Neuronal stem cell (in vitro differentiated cells): ENCODE measurements at places on chromosomes 6 and 20.

DNA sequence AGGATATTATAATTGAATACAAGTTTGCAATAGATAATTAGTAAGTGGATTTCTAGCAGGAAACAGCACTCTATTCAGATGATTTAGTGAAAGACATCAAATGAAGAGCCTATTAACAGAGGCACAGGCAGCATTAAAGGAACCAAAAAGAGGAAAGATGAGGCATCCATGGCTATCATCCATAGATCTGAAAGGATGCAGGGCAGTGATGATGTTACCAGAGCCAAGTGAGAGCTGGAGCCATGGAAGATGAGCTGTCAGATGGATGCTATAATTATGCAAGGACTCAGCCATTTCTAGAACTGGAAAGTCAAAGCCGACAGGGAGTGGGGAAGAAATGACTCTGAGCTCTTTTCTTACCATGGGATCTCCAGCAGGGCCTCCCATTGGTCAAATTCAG lies 66.8 kb upstream of the ANKEF1 start:
- H3K36me3 ChIP-seq = no peaks in the 10 kb centered on the region
- peaks cover 2% of the 10 kb centered on the region for H3K4me1 ChIP-seq
- H3K27me3 ChIP-seq = no peaks in the 10 kb centered on the region
- DNase-seq = no peak

GRCh38 chr6:126427713-126428112 lies 87.8 kb downstream of the CENPW start:
- no peak for DNase-seq
- H3K4me1 ChIP-seq = no peaks in the 10 kb centered on the region
- H3K4me3 ChIP-seq = no peak overlapping the region
- H3K27ac ChIP-seq = no peak overlapping the region
- no peaks in the 10 kb centered on the region for H3K36me3 ChIP-seq

- peaks cover 1% of the 10 kb centered on the region for H3K4me1 ChIP-seq
- H3K27me3 ChIP-seq = peaks cover 46% of the 10 kb centered on the region
- H3K36me3 ChIP-seq = no peaks in the 10 kb centered on the region
- no peak overlapping the region for H3K27ac ChIP-seq
- H3K4me3 ChIP-seq = no peak overlapping the region
Observed at GRCh38 chr6:28742668-28743270, 181.0 kb downstream of the TRIM27 start.

- no peak for DNase-seq
- no peak overlapping the region for H3K4me3 ChIP-seq
- no peaks in the 10 kb centered on the region for H3K36me3 ChIP-seq
- no peak overlapping the region for H3K27ac ChIP-seq
Observed at GRCh38 chr6:89037141-89037900, 43.2 kb upstream of the PNRC1 start.

- H3K27ac ChIP-seq = no peak overlapping the region
- no peaks in the 10 kb centered on the region for H3K27me3 ChIP-seq
- H3K36me3 ChIP-seq = peaks cover 59% of the 10 kb centered on the region
- DNase-seq = no peak
- no peak overlapping the region for H3K4me3 ChIP-seq
Observed at GRCh38 chr6:31780507-31781243, 3.5 kb upstream of the VWA7 start.

- DNase-seq = no peak
- H3K36me3 ChIP-seq = no peaks in the 10 kb centered on the region
- H3K4me3 ChIP-seq = no peak overlapping the region
Observed at GRCh38 chr6:143598466-143599080, 79.2 kb upstream of the PHACTR2 start.

DNA sequence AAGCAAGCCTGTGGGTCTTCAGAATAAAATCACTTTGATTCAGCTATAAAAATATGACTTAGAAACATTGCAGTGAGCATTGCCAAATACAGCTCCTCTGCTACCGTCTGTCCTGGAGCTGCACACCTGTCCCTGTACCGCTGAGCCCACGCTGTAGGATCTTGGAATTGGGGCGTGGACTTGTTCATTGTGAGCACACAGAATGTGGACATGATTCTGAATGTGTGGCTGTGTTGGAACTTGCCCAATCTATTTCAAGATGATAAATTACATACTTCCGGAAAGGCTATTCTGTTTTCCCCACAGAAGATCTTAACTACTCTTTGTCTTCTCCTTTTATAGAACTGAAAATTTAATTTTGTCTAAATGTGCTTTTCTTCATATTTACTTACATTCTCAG lies 107.3 kb downstream of the UST start:
- H3K4me1 ChIP-seq = peaks cover 3% of the 10 kb centered on the region
- DNase-seq = no peak
- no peak overlapping the region for H3K27ac ChIP-seq
- H3K27me3 ChIP-seq = no peaks in the 10 kb centered on the region
- no peak overlapping the region for H3K4me3 ChIP-seq

GRCh38 chr20:24634855-24635254 lies 165.4 kb downstream of the SYNDIG1 start:
- no peaks in the 10 kb centered on the region for H3K27me3 ChIP-seq
- H3K4me3 ChIP-seq = no peak overlapping the region
- no peak for DNase-seq

DNA sequence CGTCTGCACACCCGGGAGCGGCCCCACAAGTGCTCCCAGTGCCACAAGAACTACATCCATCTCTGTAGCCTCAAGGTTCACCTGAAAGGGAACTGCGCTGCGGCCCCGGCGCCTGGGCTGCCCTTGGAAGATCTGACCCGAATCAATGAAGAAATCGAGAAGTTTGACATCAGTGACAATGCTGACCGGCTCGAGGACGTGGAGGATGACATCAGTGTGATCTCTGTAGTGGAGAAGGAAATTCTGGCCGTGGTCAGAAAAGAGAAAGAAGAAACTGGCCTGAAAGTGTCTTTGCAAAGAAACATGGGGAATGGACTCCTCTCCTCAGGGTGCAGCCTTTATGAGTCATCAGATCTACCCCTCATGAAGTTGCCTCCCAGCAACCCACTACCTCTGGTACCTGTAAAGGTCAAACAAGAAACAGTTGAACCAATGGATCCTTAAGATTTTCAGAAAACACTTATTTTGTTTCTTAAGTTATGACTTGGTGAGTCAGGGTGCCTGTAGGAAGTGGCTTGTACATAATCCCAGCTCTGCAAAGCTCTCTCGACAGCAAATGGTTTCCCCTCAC lies 21.0 kb downstream of the PRDM1 start:
- no peak overlapping the region for H3K4me3 ChIP-seq
- no peak for DNase-seq
- no peak overlapping the region for H3K27ac ChIP-seq
- no peaks in the 10 kb centered on the region for H3K27me3 ChIP-seq
- no peaks in the 10 kb centered on the region for H3K36me3 ChIP-seq

- no peak overlapping the region for H3K4me3 ChIP-seq
- H3K36me3 ChIP-seq = peaks cover 2% of the 10 kb centered on the region
- DNase-seq = no peak
- no peaks in the 10 kb centered on the region for H3K27me3 ChIP-seq
- H3K27ac ChIP-seq = no peak overlapping the region
- no peaks in the 10 kb centered on the region for H3K4me1 ChIP-seq
Observed at GRCh38 chr20:63807654-63808053, 23.4 kb downstream of the ZBTB46 start.

- peaks cover 88% of the 10 kb centered on the region for H3K27me3 ChIP-seq
- no peak overlapping the region for H3K4me3 ChIP-seq
- DNase-seq = no peak
- H3K36me3 ChIP-seq = no peaks in the 10 kb centered on the region
- peaks cover 17% of the 10 kb centered on the region for H3K4me1 ChIP-seq
- no peak overlapping the region for H3K27ac ChIP-seq
Observed at GRCh38 chr20:9508240-9508661, 6.1 kb upstream of the LAMP5 start.

DNA sequence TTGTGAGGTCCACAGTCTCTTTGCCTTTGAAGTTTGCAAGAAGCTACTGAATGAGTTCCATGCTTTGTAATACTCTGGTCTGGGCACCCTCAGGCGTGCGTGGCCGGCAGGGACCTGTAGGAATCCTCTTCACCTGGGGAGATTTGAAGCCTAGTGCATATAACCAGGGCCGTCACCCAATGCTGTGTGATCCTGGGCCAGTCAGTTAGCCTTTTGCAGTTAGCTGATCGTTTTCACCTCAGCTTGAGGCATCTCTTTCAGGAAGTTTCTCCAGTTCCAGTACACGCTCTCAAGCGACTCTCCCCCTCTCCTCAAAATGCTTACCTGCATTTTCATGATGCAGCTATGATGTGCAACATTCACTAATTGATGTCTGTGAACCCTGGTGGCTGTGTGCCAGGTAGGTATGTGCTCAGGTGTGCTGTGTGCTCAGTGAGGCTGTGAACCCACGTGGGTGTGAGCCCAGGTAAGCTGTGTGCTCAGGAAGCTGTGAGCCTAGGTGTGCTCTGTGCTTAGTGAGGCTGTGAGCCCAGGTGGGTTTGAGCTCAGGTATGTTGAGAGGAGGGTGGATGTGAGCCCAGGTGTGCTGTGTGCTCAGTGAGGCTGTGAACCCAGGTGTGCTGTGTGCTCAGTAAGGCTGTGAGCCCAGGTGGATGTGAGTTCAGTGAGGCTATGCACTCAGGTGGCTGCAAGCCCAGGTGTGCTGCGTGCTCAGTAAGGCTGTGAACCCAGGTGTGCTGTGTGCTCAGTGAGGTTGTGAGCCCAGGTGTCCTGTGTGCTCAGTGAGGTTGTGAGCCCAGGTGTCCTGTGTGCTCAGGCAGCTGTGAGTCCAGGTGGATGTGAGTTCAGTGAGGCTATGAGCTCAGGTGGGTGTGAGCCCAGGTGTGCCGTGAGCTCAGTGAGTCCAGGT lies 120.4 kb downstream of the PHACTR3 start:
- no peak for DNase-seq
- no peak overlapping the region for H3K27ac ChIP-seq
- H3K4me1 ChIP-seq = no peaks in the 10 kb centered on the region
- no peaks in the 10 kb centered on the region for H3K36me3 ChIP-seq
- H3K27me3 ChIP-seq = no peaks in the 10 kb centered on the region

DNA sequence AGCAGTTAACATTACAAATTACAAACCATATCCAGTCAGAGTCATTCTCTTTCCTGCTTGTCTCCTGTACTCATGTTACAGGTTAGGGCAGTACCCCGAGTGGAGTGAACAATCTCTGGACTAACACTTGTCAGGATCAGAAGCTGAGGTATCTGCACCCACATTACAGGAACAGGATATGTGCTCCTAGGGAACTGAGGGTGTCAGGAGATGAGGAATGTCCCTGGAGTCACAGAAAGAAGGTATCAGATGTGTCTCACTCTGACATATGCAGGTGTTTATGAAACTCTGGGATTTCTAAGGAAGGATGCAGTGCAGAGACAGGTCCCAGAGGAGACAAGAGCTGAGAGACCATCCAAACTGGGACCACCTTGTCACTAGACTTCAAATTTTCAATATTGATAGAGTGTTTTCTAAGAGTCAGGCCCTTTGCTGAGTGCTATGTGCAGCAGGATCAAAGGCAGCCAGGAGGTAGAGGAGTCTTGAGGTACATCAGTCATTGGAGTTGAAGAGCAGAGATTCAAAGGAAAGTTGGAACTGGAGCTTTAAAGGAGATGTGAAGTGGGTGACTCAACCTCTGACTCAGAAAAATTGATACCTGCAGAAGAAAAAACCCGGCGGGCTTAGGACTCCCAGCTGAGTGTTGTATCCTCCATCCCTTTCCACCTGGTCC lies 12.6 kb downstream of the HLA-DPB1 start:
- no peak for DNase-seq
- H3K4me3 ChIP-seq = no peak overlapping the region
- no peak overlapping the region for H3K27ac ChIP-seq
- peaks cover 2% of the 10 kb centered on the region for H3K4me1 ChIP-seq
- H3K27me3 ChIP-seq = no peaks in the 10 kb centered on the region

GRCh38 chr6:52566201-52566600 lies 10.7 kb downstream of the TRAM2 start:
- H3K27ac ChIP-seq = no peak overlapping the region
- H3K4me3 ChIP-seq = no peak overlapping the region
- no peaks in the 10 kb centered on the region for H3K27me3 ChIP-seq
- no peaks in the 10 kb centered on the region for H3K36me3 ChIP-seq

GRCh38 chr6:145147981-145148749 lies 587.2 kb downstream of the EPM2A start:
- no peak overlapping the region for H3K27ac ChIP-seq
- H3K4me1 ChIP-seq = no peaks in the 10 kb centered on the region
- no peaks in the 10 kb centered on the region for H3K36me3 ChIP-seq
- H3K4me3 ChIP-seq = no peak overlapping the region
- no peak for DNase-seq

DNA sequence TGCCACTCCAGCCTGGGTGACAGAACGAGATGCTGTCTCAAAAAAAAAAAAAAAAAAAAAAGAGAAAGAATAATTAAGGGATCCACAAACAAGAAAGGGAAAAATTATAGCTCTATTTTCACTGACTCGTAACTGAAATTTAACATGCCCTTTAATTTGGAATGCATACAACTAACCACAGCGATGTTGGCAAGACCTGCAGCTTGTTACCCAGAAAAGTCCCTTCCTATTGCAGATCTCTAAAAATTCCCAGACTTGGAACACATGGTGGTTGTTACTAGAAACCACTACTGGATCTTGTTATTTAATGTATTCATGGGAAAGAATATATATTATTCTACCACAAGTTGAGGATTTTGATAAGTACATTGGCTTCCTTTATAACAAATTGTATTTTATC lies 27.8 kb upstream of the SMIM28 start:
- DNase-seq = no peak
- no peaks in the 10 kb centered on the region for H3K4me1 ChIP-seq
- H3K27ac ChIP-seq = no peak overlapping the region
- peaks cover 8% of the 10 kb centered on the region for H3K27me3 ChIP-seq

DNA sequence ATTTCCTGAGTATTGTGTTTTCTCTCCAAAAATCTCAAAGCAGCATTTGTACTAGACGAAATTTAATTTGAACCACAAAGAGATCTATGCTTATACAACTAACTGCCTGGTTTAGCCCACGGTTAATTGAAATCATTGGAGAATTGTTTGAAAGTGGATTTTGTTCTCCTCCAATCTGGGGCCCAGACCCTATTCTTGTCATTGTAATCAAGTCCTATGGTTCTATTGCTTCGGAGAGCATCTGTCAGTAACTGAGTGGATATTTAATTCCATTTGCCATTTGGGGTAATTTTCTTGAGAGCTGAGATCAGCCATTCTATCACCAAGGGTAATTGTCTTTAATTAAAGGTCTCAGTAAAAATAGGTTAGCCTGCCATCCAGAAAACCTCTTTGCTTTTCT lies 117.0 kb upstream of the KCNG1 start:
- H3K4me3 ChIP-seq = no peak overlapping the region
- no peaks in the 10 kb centered on the region for H3K27me3 ChIP-seq
- no peak overlapping the region for H3K27ac ChIP-seq
- H3K4me1 ChIP-seq = no peaks in the 10 kb centered on the region
- DNase-seq = no peak
